WTC11 (cell line): ENCODE measurements at places on chromosomes 16 and 17. TPM values are rescaled to one million over a fixed set of nuclear protein-coding genes. Genes with fewer than 3 reads are reported as not detected.

The CCL17 gene
- total RNA-seq: not detected in 3 replicates

The HSD17B2 gene
- total RNA-seq: 0.16 to 0.55 TPM (median 0.23 TPM) in 3 replicates

DNA sequence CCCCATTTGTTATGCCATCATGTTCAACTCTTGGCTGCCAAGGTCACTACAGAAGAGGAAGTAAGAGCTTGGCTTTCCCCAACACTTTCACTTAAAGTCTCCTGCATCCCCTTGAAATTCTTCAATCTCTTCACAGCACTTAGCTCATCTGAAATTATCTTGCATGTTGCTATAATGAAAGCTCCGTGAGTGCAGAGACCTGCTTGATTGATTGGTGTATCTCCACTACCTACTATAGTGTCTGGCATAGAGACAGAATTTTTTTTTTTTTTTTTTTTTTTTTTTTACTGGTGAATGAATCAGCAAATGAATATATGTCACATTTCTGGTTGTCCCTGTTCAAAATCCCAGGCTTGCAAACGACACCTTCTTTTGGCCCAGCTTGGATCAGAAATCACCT lies 1.9 kb upstream of the SDR42E1 start:
- no peak overlapping the region for H3K4me3 ChIP-seq
- H3K36me3 ChIP-seq: peaks cover 38% of the 10 kb centered on the region
- peaks cover 19% of the 10 kb centered on the region for H3K27me3 ChIP-seq
- no peaks in the 10 kb centered on the region for H3K4me1 ChIP-seq
- H3K27ac ChIP-seq: no peak overlapping the region
- DNase-seq: no peak

GRCh38 chr17:73357318-73357717 lies 45.5 kb upstream of the CDC42EP4 start:
- no peaks in the 10 kb centered on the region for H3K27me3 ChIP-seq
- H3K4me1 ChIP-seq: peaks cover 32% of the 10 kb centered on the region
- no peak for DNase-seq
- H3K36me3 ChIP-seq: no peaks in the 10 kb centered on the region
- no peak overlapping the region for H3K4me3 ChIP-seq

DNA sequence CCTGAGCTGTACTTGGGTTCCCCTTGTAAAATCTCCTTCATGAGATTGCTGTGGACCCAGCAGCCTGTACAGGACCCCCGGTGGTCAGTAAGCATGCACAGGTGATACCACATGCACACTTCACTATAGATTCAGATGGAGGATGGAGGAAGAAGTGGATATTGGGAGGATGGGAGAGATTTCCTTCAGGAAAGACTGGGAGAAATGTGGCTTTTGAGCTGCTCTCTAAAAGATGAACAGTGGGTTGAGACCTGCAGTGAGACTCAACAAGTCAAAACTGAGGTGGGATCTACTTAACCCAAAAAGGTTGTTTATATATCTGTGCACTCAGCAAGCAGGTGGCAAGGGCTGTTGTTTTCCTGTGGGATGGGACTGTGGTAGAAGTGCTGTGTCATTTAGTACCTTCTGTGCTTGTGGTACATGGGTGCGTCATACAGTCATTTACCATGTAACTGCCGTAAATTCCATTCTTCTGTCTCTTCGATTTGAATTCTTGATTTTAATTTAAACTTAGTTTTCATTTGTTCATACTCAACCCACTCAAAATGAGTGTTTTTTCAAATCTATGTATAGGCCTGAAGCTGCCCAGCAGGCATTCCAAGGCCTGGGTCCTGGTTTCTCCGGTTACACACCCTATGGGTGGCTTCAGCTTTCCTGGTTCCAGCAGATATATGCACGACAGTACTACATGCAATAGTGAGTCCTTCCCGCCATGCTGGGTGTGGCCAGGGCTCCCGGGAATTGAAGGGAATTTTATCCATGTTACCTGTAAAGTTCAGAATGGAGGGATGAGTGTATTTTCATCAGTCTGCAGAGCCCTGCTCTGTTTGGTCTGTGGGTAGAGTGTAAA lies 6.9 kb downstream of the HERPUD1 start:
- H3K36me3 ChIP-seq: peaks cover 71% of the 10 kb centered on the region
- H3K27me3 ChIP-seq: no peaks in the 10 kb centered on the region
- DNase-seq: no peak
- peaks cover 6% of the 10 kb centered on the region for H3K4me1 ChIP-seq

The ASPHD1 gene
- total RNA-seq: 17.6 to 26.9 TPM (median 20.2 TPM) in 3 replicates
